ENCODE measurements at places on chromosomes 11 and 22. TPM values are rescaled to one million over a fixed set of nuclear protein-coding genes. Genes with fewer than 3 reads are reported as not detected.

GRCh38 chr11:128632141-128632791 lies 44.9 kb upstream of the ETS1 start:
- DNase-seq = no peak

GRCh38 chr22:37204045-37204655 lies 8.1 kb downstream of the SSTR3 start:
- no peak for DNase-seq

DNA sequence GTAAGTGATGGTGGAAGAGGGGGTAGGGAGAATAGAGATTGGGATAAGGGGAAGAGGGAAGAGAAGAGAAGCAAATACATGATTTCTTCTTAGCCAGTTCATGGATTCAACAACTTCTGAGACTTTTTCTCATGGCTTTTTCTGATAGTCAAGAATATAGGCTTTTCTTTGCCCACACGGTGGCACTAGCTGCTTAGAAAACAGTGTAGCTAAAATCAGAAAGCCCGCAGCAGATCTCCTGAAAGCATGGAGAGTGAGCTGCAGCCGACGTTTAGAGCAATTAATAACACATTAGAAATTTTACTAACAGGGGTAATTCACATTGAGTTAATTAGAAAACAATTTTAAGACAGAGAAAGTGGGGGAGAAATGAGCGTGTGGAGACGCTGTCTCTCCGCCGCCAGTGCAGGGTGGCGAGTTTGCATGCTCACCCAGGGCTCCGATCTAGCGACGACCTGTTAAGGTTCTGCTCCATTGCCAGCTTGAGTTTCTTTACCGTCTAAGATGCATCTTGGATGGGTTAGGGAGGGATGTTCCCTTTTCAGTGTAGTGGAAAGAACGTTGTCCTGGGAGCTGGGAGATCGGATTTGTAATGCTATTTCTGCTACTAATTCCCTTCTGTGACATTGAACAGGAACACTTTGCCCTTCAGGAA lies 3.3 kb upstream of the RAG1 start:
- peak; percentile 55 for DNase-seq

DNA sequence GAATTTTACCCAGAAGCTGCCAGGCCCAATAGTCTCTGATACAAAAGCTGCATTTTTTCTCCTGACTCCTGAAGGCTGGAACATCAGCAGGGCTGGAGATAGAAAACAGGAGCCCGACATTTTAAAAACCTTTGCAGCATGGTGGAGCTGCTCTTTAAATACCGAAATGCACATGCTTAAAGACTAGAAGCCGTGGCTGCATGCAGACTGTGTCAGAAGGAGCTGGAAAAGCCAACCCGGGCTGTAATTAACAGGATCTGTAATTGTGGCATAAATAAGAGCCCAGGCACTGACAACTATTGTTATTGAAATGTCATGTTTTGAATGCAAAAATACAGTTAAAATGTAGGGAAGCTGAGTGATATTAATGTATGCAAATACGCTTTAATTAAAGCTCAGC lies 304.9 kb upstream of the PLET1 start:
- DNase-seq = no peak

- no peak for DNase-seq
Measured at GRCh38 chr22:20773793-20774212, at the start of gene SERPIND1. SERPIND1 (plus strand) TSS chr22:20774113; CDS start chr22:20779313, 5,200 bp downstream.

DNA sequence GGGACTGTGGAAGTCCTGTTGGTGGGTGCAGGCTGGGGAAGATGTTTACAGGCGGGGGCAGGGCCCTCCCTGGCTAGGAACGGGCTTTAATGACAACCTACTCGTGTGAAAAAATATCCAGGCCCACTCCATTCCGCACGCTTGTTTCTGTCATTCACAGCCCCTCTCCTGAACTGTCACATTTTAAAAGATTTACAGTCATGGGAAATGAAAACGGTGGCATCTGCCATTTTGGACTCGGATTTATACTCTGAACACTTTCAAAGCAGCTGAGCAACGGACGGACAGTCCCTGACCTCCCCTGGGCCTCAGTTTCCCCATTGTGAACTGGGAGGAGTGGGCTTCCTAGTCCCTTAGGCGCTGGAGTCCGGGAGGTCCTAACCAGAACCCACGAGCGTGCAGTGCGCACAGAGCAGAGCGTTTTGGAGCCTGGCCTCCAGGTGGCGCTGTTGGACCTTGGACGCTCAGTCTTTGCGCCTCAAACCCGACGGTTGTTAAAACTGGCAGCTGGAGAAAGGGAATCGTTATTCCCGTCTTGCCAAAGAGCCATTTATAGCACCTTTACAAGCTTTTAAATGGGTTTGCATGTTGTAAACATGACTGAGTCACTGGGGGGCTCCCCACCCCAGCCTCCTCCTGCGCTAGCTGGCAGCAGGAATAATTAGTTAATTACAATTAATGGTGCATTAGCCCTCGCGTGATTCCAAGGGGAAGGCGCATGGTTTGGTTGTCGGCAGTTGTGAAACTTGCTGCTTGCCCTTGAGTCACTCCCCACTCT lies 75.3 kb downstream of the FBLN1 start:
- DNase-seq = peak; percentile 63

Gene TLCD5
- polyA plus RNA-seq = 4.6 TPM

Gene FGF3
- not detected for polyA plus RNA-seq

All from urinary bladder (tissue), 4 donors.